Stimulated activated CD4-positive, alpha-beta T cell treated with anti-CD3 and anti-CD28 coated beads, TNF-alpha, amount 100 ng/mL, for 24 hours (primary cell): ENCODE measurements at places on chromosomes 5 and 9.

- no peak for DNase-seq
These were observed 191.3 kb upstream of the PRDM9 start for GRCh38 chr5:23316060-23316591.

- no peak for DNase-seq
These were observed 5.0 kb downstream of the P4HA2 start for GRCh38 chr5:132222649-132223038.

DNA sequence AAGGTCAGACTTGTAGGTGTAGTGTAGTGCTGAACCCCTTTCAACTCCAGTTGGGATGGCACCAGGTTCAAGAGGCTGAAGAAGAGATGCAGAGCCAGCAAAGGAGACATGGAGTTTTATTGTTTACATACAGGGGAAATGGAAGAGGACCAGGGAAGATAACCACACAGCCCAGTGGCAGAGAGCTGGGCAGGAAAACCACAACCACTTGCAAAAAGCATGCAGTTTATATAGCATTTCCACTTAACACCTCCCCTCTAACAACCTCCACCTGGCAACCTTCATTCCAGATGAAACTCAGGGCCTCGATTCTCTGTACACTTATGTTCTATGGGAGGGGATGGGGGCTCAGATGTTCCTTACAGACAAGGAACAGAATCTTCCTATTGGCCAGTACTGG lies 56.9 kb downstream of the SNX24 start:
- DNase-seq: no peak

DNA sequence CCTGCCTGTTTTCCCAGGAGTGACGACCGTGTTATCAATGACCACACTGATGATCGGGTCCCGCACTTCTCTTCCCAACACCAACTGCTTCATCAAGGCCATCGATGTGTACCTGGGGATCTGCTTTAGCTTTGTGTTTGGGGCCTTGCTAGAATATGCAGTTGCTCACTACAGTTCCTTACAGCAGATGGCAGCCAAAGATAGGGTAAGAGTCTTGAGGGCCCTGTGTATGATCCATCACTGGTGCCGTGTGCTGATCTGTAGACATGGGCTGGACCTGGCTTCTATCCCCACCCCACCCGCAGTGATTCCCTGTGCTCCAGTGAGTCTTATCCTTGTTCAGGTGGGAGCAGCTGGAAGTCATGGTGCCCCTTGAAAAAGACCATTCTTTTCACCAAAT lies 26.0 kb downstream of the GABRP start:
- DNase-seq: no peak

DNA sequence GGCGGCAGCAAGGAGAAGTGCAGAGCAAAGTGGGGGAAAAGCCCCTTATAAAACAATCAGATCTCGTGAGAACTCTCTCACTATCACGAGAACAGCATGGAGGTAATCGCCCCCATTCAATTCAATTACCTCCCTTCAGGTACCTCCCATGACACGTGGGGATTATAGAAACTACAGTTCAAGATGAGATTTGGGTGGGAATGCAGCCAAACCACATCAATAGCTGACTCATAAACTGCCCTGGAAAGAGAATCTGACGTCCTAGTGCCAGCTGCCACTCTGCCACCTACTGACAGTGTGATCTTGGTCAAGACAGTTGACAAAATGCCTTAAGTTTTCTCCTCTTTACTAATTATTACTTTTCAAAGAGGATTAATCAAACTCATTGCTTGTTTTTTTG lies 128.3 kb downstream of the GPBP1 start:
- DNase-seq: no peak

DNA sequence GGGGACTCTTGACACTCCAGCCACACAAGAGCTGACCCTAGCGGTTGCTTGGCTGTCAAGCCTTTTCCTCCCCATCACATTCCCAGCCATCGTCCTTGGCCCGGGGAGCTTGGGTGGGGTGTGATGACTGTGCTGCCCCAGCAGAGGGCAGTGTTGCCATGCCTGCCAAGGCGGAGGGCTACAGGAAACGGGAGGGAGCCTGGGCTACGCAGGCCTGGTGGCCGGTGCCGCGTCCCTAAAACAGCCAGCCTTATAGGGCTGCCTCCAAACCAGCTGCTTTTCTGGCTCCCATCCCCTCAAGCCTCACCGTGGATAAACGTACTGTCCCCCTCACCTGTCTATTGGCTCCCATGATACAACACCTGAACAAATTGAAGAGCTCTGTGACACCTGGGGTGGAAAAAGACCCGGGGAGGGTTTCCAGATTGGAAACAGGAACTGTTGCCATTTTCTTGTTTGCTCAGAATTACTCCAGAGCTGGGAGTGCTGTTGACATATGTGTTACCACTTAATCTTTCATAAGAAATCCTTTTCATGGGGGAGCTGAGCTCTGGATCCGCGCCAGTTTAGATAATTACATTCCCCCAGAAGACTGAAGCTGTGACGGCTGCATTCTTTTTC lies 72.8 kb upstream of the ASTN2 start:
- DNase-seq: peak; percentile 22

DNA sequence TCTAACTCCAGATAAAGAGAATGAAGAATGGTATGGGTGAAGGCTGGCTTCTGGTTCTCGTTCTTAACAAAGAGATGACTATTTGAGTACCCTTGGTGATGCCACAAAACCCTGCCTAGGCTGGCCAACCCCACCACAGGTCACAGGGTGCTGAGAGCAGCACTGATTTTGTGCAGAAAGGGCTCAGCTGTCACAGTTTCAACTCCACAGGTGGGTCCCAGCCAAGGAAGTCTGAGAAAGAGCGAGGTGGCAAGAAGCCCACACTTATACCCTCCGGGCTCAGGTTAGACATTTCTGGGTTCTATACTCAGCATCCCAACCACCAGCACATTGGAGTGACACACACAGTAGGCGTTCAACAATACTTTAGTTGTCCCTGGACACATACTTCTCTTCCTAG lies 118.1 kb downstream of the SLIT3 start:
- no peak for DNase-seq

- DNase-seq: no peak
These were observed 21.0 kb downstream of the HNRNPK start for GRCh38 chr9:83959061-83959460.

DNA sequence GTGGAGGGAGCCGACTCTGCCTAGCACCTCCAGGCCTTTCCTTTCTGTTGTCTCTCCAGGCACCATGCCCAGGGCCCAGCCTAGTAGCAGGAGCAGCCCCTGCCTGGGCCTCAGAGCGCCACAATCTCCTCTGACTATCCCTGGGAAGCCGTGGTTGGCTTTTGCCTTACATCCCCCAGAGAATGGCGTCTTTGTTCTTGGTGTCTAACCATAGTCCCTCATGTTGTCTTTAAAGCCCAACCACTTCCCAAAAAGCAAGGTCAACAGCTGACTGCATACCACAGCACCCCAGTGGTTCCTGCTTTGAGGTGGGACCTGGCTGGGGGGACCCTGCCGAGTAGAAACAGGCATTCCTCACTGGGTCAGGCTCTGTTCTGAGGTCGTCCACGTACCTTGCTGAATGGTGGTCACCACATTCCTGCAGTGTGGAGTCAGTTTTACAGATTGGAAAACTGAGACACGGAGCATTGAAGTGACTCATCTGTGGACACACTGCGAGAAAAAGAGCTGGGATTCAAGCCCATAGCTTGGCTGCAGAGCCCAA lies 13.7 kb upstream of the CERCAM start:
- DNase-seq: no peak

GRCh38 chr5:52007230-52007858 lies 624.1 kb downstream of the ISL1 start:
- no peak for DNase-seq

GRCh38 chr5:66542711-66543110 lies 53.5 kb upstream of the MAST4 start:
- DNase-seq: no peak

GRCh38 chr5:115349001-115349817 lies 52.8 kb upstream of the CCDC112 start:
- no peak for DNase-seq

- DNase-seq: no peak
These were observed 17.1 kb upstream of the CDC23 start for GRCh38 chr5:138230261-138230660.

DNA sequence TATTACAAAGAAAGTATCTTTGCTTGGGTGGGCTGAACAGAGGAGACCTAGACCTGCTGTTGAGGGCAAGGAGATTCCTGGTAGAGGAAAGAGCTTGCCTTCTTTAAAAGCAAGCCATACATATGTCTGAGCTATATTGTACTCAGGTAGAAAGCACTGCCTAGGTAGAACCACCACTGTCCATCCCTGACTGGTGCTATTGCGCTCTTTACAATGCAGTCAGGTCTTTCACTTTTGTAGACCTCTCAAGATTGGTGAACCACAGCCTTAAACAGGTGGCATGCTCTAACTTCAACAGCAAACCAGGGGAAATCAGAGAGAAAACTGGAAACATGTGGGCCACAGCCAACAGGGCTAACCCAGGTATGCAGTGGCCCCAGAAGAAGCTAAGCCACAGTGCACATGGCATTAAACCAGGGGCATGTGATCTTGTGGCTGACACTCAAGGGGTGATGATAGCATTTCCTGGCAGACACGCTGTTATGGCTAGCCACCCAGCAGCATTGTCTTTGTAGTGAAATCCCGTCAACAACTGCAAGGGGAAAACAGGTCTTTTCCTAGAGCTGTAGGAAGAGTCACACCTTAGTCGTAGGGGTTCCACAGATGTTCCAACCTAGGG lies 253.9 kb upstream of the PCSK5 start:
- DNase-seq: no peak

DNA sequence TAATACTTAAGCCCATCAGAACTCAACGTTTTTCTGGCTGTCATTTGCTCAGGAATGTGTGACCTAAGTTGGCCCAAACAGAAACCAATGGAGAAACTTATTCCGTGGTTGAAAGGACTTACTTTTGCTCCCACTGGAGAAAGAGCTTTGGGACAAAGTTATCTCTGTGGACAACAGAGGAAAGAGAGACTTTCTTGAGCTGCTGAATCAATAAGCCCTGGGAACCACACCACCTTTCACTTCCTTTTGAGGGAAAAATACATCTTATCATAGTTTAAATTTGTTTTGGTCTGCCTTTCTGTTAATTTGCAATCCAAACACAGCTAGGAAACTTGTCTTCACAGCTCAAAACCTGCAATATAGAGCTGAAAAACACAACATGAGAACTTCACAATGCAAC lies 62.8 kb upstream of the VCAN start:
- no peak for DNase-seq

GRCh38 chr9:129556491-129557191 lies 64.3 kb downstream of the C9orf50 start:
- DNase-seq: no peak

- no peak for DNase-seq
These were observed 211.8 kb downstream of the DCP2 start for GRCh38 chr5:113188436-113188835.

- DNase-seq: no peak
These were observed 20.3 kb downstream of the DCP2 start for GRCh38 chr5:112996830-112997374.

- no peak for DNase-seq
These were observed 2.1 kb downstream of the FGF18 start for GRCh38 chr5:171421331-171422262.

DNA sequence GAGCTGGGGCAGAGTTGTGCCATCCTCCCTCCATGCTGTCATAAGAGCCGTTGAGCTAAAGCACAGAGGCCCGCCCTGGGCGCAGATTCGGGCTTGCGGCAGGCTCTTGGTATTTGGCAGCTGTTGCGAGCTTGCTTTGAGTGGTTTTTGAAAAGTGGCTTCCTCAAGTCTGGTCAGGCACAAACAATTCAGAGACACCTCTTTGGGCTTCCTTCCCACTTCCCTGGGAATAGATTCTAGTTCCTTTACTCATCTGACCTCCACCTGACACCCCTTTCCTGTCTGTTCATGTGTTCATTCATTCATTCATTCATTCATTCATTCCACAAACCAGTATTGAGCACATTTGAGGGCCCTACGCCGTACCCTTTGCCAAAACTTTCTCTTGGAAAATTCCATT lies 27.4 kb downstream of the NCS1 start:
- DNase-seq: no peak

DNA sequence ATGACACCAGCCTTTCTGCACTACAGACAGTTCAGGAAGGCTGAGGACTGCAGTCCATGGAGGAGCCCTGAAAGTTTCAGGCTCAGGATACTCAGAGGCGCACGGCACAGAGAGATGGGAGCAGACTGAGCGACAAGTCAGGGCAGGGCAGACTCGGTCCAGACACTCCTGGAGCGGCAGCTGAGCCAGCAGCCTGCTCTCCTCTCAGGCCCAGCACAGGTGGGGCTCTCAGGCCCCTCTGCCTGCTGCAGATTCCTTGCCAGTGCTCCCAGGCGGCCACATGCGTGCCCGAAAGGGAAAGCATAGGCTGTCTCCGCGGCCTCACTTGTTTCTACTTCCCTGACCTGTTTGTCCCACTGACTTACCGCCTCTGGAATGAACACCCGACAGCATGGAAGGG lies 228.3 kb downstream of the IRX2 start:
- DNase-seq: no peak

DNA sequence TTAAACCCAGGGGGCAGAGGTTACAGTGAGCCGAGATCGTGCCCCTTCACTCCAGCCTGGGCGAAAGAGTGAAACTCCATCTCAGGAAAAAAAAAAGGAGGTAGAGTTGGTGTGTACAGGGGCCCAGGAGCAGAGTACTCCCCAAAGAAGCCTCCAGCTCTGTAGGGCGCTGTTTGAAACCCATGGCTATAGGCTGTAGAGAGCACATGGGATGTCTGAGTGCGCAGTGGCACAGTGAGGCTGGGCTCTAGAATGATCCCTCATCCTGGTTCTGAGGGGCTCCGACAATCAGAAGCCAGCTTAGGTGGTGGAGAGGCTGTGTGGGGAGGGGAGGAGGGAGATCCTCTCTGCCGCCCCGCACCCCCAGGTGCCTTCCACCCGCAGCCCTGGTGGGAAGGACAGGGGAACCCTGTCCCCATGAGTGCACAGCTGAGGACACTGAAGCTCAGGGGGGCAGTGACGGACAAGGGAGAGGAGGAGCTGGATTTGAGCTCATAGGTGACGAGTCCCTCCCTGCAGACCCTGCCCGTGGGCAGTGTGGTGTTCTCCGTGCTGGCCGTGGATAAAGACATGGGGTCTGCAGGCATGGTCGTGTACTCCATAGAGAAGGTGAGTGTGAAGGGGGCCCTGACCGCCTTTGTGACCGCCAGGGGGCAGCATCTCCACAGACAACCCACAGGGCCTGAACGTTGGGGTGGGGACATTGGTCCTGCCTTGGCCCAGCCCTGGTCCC lies 24.6 kb downstream of the CDHR2 start:
- peak; percentile 67 for DNase-seq
